Naive thymus-derived CD8-positive, alpha-beta T cell (primary cell): ENCODE measurements at places on chromosomes 5 and 9.

DNA sequence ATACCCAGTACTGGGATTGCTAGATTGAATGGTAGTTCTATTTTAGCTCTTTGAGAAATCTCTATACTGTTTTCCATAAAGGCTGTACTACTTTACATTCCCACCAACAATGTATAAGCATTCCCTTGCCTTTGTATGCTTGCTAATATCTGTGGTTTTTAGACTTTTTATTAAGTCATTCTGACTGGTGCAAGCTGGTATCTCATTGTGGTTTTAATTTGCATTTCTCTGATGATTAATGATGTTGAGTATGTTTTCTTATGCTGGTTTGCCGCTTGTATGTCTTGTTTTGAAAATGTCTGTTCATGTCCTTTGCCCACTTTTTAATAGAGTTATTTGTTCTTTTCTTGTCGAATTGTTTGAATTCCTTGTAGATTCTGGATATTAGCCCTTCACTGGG, 512.7 kb upstream of the PAPPA start:
- DNase-seq = no peak

DNA sequence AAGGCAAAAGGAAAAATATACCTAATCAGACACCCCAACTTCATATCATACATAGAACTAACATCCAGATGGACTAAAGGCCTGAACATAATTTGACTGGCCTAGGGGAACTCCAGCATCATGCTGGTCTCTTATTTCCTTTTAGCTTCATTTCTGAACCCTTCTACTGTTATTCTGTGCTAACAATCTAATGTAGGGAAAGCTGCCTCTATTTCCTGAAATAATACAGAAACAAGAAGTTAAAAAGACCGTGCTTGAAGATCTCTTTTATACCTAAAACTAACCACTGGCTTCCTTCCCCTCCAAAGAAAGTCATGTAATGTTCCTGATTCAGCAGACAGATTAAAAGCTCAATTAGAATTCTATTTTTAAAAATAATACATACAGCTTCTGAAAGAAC, 36.7 kb downstream of the LPAR1 start:
- no peak for DNase-seq

GRCh38 chr5:174159327-174160114, 114.0 kb downstream of the NSG2 start:
- DNase-seq = no peak

DNA sequence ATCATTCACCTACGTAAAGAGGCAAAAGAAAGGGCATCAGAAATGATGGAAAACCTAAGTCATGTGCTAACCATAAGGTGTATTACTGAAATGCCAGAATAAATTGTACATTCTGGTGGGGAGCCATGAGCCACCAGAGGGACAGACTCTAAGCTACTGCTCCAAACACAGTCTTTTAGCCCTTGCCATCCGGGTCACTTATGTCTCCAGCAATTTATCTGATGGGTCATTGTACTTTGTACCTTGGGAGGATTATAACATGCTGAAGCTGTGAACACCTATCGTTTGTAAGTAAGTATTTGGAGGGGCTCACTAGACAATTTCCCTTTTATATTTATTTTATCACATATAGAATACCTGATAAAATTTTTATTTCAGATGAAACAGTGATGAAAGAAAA, 495.1 kb downstream of the KIF4B start:
- no peak for DNase-seq

GRCh38 chr9:9108641-9109040, 1309.1 kb upstream of the DMAC1 start:
- DNase-seq = no peak

DNA sequence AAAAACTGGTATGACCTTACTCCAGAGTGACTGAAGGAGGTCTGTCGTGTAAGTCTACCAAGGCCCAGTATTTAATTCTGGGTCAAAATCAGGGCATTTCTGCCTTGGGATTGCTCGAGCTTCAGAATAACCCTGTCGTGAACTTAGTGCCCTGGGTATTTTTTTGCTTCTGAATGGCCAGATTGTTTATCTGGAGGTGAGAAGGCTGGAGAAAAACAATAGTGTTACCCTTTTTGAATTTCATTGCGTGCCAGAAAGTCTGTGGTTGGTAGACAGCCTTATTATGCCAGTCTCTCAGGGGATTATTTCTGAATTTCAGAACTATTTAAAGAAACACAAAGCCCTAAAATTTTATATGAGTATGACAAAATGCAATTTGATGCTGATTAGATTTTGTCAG, 323.4 kb downstream of the CSNK1G3 start:
- no peak for DNase-seq

DNA sequence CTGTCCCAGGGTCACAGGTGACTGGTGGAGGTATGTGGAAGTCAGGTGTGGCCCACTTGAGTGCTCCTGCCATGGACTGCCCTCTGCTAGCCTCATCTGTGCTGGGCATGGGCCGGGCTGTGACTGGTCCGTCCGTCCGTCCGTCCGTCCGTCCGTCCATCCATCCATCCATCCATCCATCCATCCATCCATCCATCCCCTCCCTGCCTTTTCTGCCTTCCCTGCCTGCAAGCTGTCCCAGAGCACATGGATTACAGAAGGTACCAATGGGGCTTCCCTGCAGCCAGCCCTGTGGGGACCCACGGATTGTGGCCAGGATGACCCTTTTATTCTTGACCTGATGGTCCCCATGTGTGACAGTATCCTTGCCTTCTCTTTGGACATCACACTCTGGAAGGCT, 92.5 kb downstream of the MACROH2A1 start:
- DNase-seq = no peak

GRCh38 chr5:6333182-6333905, 45.0 kb downstream of the MED10 start:
- no peak for DNase-seq

GRCh38 chr9:91905991-91906469, 44.0 kb downstream of the ROR2 start:
- no peak for DNase-seq
